Naive B cell (primary cell): ENCODE measurements at places on chromosomes 16 and 17. TPM values are rescaled to one million over a fixed set of nuclear protein-coding genes. Genes with fewer than 3 reads are reported as not detected.

DNA sequence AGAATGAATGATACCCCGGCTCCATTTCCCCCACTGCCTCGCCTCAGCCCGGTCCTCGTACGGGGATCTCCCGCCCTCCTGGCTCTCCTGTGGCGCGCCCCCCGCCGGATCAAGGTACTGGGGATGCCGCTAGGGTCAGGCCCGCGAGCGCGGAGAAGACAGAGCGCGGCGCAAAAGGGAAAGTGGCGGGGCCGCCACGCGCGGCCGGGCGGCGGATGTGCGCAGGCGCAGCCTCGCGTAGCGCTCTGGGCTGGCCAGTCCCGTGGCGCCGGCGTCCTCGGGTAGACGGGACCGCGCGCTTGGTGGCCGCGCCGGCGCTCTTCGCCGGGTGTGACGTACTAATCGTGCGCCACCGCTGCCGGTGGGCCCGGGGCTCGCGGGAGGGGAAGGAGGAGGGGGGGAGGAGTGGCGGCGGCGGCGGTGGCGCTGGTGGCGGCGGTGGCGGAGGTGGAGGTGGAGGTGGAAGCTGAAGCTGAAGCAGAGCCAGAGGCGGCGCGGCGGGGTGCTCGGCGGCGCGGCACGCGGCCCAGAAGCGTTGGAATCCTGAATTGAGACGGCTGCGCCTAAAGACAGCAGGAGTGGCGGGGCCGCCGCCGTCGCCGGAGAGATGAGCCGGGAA, at the start of gene SENP3:
Gene SENP3 (plus strand): TSS at position 331 of the 619 bp plus-strand sequence. CDS start 1,158 bp downstream, outside the sequence.
- peak within 1 kb of the TSS; percentile 99 for H3K27ac ChIP-seq
- peak; percentile 93 for DNase-seq
- H3K4me3 ChIP-seq = peak within 1 kb of the TSS; percentile 98
- H3K4me1 ChIP-seq = peaks cover 49% of the 10 kb centered on the region
- no peaks in the 10 kb centered on the region for H3K36me3 ChIP-seq

DNA sequence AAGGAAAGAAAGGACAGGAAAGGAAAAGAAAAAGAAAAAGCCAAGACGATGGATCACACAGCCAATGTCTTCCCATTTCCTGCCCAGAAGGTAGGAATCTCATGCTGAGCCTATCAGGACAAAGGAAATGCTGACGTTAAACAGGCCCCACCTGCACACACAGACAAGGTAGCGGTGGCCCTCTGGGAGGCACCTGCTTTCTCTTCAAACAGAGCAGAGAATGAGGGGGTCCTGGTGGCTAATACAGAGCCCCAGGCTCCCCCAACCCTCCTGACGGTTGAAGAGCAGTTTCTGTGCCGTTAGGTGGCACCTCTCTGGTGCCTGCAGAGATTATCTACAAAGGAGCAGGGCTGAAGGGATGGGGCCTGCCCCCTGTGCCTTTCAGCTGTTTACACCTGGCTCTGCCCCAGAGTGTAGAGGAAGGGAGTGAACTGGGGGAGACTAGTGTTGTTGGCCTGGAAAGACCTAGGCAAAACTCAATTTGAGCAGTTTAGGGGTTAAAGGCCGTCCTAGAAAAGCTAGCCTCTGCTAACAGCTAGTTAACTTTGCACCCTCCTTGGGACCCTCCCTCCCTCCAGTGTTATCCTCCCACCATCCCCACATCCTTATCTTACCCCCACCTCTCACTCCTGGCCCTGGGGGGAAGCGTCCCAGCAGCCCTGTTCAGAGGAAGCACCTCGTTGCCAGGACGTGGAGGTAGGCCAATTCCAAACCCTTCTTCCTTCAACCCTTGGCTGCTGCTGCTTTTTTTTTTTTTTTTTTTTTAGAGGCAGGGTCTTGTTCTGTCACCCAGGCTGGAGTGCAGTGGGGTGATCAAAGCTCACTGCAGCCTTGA, 56.3 kb downstream of the ARHGAP27 start:
- peaks cover 29% of the 10 kb centered on the region for H3K27me3 ChIP-seq
- no peak for DNase-seq
- peaks cover 25% of the 10 kb centered on the region for H3K4me1 ChIP-seq
- no peak overlapping the region for H3K27ac ChIP-seq
- no peak overlapping the region for H3K4me3 ChIP-seq

DNA sequence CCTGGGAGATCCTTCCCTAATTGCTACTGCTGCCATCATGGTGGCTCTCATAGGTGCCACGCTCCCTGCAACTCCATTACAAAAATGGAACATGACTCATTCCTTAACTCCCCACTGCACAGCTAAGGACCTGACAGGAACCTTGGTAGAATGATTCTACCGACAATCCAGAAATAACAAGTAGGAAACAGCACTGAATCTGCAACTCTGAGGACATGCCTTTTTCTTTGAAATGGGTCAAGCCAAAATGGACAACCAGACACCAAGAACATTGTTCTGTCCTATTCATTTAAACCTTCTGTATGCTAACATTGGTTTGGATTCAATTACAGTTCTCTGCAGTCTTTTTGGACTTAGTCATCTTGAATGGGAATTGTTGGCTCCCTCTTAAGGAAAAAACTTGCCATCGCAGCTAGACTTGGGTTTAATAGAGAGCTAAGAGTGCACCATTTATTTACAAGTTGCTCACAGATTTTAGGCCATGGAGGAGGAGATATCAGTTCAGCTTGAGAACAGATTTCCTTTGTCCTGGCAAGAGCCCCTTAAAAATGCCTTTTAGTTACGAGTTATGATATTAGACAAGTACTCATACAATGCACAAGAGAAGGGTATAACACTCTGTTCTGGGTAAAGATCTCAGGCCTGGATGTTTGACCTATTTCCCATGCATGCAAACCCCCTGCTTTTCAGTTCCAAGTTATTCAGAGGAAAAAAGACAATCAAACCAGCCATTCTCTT, 20.9 kb upstream of the NSRP1 start:
- H3K4me3 ChIP-seq = no peak overlapping the region
- H3K27ac ChIP-seq = no peak overlapping the region
- H3K27me3 ChIP-seq = peaks cover 8% of the 10 kb centered on the region
- peaks cover 6% of the 10 kb centered on the region for H3K4me1 ChIP-seq

DNA sequence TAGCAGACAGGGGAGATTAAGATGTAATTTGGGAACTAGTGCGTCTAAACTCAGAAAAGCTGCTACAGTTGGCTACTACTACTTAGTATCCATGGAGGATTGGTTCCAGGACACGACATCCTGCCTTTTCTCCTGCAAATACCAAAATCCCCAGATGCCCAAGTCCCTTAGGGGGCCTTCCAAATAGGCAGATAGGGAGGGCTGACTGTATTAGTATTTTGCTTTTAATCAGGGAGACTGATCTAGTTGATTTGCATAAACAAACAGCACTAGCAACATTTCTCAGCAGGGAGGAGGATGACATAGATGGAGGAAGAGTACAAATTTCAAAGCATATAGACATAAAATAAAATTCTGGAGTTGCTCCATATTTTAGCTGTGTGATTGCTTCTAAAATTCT, 621.6 kb upstream of the GOT2 start:
- H3K4me3 ChIP-seq = no peak overlapping the region
- H3K4me1 ChIP-seq = no peaks in the 10 kb centered on the region

GRCh38 chr17:7479213-7480088, at the start of gene ZBTB4:
Gene ZBTB4, minus strand, starts transcription at chr17:7479631. Its CDS starts 12,830 bp downstream, at chr17:7466801.
- H3K4me1 ChIP-seq = peaks cover 74% of the 10 kb centered on the region
- H3K27me3 ChIP-seq = no peaks in the 10 kb centered on the region
- H3K27ac ChIP-seq = peak within 1 kb of the TSS; percentile 93
- peak; percentile 66 for DNase-seq
- H3K36me3 ChIP-seq = no peaks in the 10 kb centered on the region

DNA sequence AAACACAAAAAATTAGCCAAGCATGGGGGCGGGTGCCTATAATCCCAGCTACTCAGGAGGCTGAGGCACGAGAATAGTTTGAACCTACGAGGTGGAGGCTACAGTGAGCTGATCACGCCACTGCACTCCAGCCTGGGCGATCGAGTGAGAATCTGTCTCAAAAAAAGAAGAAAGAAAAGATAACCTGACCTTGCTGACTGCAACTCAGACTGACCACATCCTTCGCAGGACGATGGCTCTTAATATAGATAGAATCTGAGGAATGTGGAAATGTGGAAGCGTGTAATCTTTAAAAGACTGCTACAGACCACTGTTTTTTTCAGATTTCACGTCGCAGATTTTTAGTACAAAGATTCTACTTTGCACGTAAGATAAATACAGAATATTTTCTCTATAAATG, 37.8 kb downstream of the KLHDC4 start:
- H3K36me3 ChIP-seq = peaks cover 4% of the 10 kb centered on the region
- H3K4me3 ChIP-seq = no peak overlapping the region
- peaks cover 29% of the 10 kb centered on the region for H3K4me1 ChIP-seq
- no peaks in the 10 kb centered on the region for H3K27me3 ChIP-seq

GRCh38 chr16:72255786-72256185, 83.8 kb upstream of the PMFBP1 start:
- H3K27ac ChIP-seq = no peak overlapping the region
- H3K4me3 ChIP-seq = no peak overlapping the region
- no peaks in the 10 kb centered on the region for H3K4me1 ChIP-seq
- DNase-seq = no peak

DNA sequence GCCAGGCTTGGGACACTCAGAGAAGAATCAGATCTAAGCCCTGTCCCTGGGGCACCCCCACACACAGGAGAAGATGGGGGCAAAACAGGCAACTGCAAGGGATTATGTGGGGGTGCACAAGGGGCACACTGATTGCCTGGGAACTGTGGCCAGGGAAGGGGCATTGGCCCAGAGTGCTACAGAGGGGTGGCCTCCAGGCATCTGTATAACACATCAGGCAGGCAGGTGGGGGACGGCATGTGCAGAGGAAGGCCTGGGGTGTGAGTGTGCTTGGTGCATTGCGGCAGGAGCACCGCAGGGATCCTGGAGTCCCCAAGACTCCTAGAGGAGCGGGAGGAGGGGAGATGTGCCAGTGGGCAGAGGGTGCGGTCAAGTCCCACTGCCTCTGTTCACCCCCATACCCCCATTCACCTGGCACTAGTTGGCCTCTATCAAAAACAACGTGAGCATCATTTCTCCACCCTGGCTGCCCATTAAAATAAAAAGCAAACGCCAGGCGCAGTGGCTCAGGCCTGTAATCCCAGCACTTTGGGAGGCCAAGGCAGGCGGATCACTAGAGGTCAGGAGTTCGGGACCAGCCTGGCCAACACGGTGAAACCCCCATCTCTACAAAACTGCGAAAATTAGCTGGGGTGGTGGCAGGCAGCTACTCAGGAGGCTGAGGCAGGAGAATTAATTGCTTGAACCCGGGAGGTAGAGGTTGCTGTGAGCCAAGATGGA, 41.5 kb downstream of the C16orf82 start:
- H3K27me3 ChIP-seq = peaks cover 1% of the 10 kb centered on the region
- H3K4me1 ChIP-seq = peaks cover 19% of the 10 kb centered on the region
- H3K4me3 ChIP-seq = no peak overlapping the region

DNA sequence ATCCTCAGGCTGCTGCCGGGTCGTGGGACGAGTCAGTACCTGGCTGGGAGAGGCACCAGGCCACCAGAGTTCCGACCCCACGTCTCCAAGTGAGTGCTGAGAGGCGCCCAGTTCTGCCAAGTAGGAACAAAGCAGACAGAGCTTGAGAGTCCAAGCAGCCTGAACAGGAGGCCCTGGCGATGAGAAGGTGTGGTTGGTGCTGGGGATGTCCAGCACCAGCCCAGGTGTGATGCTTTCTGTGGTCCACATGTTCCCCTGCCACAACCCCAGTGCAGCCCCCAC, 10.8 kb downstream of the TAX1BP3 start:
- H3K27me3 ChIP-seq = no peaks in the 10 kb centered on the region
- H3K27ac ChIP-seq = no peak overlapping the region
- H3K4me1 ChIP-seq = peaks cover 5% of the 10 kb centered on the region
- DNase-seq = no peak
- no peak overlapping the region for H3K4me3 ChIP-seq

GRCh38 chr16:872436-873242, 72.1 kb upstream of the GNG13 start:
- DNase-seq = no peak
- H3K4me1 ChIP-seq = peaks cover 12% of the 10 kb centered on the region
- H3K27me3 ChIP-seq = no peaks in the 10 kb centered on the region
- H3K4me3 ChIP-seq = no peak overlapping the region
- H3K27ac ChIP-seq = no peak overlapping the region

DNA sequence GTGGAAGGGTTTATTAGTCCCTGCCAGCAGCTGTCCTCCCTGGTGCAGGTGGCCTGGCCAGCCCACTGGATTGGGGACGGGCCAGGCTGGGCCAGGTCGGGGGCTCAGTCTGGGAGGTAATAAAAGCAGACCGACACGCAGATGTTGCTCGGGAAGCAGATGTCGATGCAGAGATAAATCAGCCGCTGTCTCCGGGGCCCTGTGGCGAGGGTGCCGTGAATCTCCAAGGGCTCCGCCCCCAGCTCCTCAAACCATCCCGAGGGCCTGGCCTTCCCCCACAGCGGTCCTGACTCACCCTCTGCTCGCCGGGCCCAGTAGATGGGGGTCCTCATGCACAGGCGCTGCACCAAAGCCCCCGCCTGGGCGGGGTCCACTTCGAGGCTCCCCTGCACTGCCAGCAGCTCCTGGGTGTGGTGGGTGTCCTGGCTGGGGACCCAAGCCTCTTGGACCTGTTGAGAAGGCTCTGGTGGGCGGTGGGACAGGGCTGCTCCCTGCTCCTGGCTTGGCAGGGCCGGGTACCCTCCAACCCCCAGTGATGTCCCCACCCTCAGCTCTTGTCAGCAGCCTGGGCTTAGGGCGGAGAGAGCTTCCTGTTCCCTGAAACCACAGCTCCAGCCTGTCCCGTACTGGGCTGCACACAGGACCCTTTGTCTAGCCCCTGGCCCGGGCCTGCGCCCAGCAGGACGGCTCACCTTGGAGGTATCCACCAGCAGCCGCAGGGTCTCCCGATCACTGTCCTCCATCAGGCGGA, 1.2 kb downstream of the BRICD5 start:
- no peak overlapping the region for H3K27ac ChIP-seq
- H3K4me1 ChIP-seq = peaks cover 20% of the 10 kb centered on the region
- H3K27me3 ChIP-seq = no peaks in the 10 kb centered on the region
- no peak overlapping the region for H3K4me3 ChIP-seq

DNA sequence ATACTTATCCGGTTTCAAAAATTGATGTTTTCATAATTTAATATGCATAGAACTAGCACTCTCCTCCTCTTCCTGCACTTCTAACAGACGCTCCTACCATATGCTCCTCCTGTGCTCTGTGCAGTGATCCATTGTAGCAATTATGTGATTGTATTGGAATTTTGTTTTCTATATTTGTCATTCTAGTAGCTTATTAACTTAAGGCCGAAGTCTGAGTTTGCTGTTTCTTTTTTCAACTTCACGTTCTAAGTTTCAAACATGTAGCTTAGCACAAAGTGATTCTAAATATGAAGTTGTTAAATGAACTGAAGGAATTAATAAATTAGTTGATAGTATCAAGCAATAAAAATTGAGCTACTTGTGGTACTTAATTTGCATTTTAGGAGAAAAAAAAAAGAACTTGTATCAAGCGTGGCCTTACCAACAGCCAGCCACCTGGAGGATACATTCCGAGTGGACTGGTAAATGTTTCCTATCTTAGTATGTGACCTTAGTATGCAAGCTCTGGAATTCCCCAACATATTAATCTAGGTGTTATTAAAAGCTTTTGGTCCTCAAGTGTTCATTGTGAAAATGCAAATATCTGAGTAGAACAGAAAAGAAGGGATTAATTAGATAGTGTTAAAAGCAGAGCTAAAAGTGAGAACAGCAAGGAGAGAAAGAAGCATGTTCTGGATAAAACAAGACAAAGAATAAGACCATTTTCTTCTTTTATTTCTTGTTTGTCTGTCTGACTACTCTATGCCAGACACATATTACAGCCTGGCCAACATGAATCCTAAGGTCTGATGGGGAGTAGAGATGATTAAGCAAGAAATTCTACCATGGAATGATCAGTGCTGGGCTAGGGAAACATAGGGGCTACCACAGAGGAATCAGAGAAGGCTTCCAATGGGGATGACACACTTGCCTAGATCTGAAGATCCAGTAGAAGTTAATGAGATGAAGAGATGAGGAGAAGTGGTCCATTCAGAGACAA, 290.4 kb upstream of the MON1B start:
- no peaks in the 10 kb centered on the region for H3K36me3 ChIP-seq
- no peak overlapping the region for H3K27ac ChIP-seq
- H3K4me3 ChIP-seq = no peak overlapping the region

Gene CLEC3A
- not detected for polyA plus RNA-seq

Gene SEPTIN12
- not detected for polyA plus RNA-seq

Gene CLEC19A
- polyA plus RNA-seq = not detected
